ENCODE measurements at places on chromosomes 4 and X.

DNA sequence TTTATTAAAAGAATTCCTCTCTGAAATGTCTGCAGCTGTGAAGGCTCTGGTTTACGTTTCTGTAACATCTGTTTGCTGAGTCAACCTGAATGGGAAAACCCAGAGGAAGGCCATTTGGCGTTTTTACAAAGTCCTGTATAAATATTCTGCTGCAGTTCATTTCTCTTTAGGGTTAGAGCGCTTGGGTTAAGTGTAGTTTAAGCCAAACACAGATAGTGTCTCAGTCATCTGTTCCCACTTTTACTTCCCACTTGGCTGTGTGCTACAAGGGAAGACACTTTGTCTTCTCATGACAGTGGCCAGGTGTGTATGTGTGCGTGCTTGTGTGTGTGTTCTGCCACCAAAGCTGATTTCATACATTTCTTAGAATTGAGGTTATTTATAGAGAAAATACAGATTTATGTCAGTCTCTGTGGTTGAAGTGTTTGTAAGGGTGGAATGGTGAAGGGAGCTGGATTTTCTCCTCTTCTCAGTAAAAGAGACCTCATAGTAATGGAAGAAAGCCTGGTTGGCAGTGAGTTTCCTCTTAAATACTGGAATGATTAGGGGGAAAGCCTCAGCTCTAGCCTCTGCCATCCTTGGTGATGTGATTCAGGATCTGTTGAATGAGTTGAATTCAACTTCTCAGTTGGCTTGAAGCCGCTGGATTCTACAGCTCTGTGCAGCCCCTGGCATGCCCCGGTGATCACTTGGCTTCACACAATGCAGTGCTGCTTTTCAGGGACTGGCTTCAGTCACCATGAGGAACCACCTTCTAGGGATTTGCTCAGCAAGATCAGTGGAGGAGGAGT lies 50.6 kb downstream of the JADE1 start:
- DNase-seq, result no peak

DNA sequence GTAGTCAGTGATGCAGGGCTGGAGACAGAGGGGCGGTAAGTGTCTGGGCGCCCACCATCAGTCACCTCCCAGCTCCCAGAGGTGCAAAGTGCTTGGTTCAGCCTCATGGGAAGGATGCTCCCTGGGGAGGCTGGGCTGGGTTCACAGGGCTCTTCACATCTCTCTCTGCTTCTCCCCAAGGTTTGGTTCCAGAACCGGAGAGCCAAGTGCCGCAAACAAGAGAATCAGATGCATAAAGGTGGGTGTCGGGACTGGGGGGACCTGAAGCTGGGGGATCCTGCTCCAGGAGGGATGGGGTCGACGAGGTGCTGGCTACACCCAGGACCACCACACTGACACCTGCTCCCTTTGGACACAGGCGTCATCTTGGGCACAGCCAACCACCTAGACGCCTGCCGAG lies 10.1 kb downstream of the SHOX start:
- peak; percentile 28 for DNase-seq

DNA sequence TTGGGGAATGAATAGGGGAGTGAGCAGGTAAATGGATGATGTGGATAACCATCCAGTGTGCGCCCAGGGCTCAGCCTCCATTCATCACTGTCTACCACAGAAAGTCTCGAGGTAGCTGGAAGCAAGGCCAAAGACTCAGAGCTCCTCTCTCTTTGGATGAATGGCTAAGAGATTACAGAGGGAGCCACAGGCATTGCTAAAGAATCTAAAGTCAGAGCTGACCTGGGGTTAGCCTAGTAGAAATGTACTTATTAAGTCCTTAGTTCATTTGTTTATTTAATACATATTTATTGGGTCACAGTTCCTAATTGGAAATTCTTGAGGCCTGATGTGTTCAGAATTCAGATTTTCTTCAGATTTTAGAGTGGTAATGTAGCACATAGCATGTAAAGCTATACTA lies 88.7 kb upstream of the HPF1 start:
- no peak for DNase-seq

DNA sequence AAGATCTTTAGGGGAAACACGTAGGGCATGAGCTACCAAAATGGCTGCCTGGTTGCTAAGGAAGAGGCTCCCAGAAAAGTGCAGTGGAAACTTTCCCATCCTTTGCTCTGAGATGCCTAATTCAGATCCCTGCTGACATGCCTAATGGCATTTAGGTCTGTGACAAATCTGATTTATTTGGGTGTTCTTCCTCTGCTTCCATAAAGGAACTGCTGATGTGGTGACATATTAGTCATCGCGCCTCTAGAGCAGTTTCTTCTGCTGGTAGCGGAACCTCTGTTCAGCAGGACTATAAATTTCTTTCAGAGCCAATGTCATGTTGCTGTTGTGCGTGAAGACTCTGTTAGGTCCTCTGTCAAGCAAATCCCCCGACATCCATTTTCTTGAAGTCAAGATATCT lies 310.0 kb downstream of the PDHA2 start:
- DNase-seq, result no peak

GRCh38 chr4:140049849-140050637 lies 103.9 kb downstream of the MAML3 start:
- DNase-seq, result no peak

DNA sequence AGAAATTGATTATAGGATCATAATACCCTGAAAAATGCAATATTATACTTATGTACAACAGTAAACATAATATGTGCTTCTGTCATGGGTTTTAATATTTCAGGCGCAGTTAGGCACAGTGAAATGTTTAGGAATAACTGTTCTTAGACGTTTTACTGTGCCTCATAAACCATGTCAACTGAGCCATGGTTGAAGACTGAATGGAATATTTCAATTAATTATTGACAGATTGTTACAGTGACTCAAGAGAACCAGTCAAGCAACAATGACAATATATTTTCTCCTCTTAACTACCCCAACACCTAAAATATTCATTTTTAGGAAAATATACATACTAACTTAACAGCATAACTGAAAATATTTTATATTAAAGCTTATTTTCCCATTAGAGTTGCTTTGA lies 852.7 kb upstream of the FRG1 start:
- DNase-seq, result no peak

DNA sequence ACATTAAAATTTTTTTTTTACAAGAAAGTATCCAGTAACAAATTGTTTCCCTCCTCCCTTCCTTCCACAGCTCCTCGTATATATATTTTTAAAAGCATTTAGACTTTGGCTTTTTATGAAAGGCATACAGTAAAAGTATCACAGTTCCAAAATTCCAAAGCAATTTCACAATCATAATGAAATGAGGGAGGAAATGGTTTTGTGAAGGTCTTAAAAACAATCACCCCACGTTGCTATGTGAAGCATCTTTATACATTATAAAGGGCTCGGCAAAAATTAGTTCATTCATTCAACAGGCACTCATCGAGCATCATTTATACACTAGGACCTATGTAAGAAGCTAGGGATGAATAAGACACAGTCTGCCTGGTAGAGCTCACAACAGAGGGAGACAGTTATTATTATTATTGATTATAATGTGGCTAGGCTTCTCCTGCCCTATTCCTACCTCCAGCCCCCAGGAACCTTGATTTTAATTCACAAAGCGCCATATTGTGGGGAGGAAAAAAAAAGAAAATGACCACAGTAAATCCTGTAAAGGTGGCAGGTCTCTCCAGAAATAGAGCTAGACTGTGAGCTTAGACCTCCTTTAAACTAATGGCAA lies 239.9 kb downstream of the MAML3 start:
- no peak for DNase-seq

GRCh38 chr4:169956091-169956843 lies 69.9 kb downstream of the MFAP3L start:
- no peak for DNase-seq

Data from left hindlimb (tissue), 1 donor.